Left lung (tissue), 14 donors: ENCODE measurements at places on chromosomes 13 and 19.

DNA sequence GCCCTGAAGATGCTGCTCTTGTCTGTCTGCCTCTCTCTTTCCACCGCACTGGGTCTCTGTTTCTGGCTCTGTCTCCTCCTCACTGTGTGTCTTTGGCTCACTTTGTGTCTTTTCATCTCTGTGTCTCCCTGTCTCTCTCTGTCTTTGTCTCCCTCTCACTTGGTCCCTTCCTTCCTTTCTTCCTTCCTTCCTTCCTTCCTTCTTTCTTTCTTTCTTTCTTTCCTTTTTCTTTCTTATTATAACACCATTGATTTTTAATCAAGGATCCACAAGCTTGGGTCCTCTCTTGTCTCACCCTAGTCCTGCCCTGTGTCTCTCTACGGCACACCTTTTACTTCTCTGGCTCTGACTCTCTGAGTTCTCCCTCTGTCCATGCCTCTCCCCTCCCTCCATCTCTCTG lies 14.3 kb downstream of the CD177 start:
- no peak for DNase-seq

DNA sequence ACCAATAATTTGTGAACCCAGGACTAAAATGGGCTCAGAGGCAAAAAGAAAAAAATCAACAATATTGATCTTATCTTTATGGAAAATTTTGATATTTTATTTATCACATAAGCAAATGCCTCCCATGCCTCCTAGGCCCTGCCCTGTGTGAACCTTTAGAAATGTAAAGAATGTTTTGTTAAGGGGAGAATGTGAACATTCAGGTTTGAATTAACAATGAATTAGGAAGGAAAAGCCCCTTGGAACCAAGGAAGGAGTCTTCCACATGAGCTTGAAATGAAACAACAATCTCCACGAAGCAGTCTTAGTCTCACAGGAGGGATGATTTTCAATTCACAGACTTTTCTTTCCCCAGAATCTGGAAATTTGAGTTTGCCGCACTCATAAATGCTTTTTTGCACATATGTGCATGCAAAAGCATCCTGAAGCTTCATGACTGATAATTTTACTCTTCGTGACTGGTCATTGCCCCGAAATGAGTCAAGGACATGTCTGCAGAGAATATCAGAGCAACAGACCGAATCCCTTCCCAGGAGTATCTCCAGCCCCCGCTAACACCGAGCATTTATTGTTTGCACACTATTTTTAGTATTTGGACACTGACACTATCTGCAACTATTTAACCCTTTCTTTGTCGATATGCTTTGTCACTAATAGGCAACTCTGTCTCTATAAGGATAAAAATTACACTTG lies 135.2 kb downstream of the DCT start:
- no peak for DNase-seq

DNA sequence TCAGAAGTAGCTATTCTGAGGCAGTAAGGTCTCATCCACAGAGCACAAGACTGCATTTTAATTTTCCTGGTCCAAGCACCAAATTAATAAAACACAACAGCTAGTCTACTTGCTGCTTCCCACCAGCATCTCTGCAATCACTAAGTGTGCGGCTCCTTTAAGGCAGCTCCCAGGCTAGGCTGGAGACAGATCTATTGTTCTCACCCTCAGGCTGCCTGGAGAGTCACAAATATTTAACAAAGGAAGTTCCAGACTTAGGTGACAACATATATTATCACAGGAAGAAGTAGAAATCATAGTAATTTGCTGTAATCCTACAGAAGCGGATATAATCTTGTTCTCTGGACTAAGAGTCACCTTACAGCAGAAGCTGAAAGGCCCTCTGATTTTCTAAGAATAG lies 2.2 kb upstream of the EID2 start:
- DNase-seq = no peak

DNA sequence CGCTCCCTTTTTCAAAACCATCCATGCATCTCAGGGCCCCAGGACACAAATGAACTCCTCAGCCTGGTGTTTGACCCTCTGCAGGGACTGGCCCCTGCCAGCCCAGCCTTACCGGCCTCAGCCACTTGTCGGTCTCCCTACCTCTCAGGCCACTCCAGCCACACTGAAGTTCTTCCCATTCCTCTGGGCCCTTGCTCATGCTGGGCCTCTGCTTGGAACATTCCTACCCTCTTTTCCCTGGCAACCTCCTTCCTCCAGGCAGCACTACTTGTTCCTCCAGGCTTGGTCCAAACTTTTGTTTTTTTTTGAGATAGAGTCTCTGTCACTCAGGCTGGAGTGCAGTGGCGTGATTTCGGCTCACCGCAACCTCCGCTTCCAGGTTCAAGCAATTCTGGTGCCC lies 7.6 kb upstream of the EGLN2 start:
- peak; percentile 57 for DNase-seq

- DNase-seq = no peak
Measured at GRCh38 chr19:5386841-5387240, 46.2 kb upstream of the PTPRS start.

DNA sequence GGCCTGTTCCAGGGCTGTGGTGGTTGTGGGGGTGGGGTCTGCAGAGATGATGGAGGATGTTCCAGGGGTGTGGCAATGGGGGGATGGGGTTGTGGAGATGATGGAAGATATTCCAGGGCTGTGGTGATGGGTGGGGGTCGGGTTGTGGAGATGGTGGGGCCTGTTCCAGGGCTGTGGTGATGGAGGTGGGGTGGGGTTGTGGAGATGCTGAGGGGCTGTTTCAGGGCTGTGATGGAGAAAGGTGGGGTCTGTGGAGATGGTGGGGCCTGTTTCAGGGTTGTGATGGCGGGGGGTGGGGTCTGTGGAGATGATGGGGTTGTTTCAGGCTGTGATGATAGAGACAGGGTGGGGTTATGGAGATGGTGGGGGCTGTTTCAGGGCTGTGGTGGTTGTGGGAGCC lies 62.0 kb downstream of the TEX29 start:
- DNase-seq = no peak
